ENCODE measurements at places on chromosomes 12 and 14.
A peak's percentile ranks its signal among the peaks of the same experiment; 100 is the strongest.

- no peak for DNase-seq
Observed at GRCh38 chr12:131635491-131636122, 75.3 kb upstream of the SFSWAP start.

DNA sequence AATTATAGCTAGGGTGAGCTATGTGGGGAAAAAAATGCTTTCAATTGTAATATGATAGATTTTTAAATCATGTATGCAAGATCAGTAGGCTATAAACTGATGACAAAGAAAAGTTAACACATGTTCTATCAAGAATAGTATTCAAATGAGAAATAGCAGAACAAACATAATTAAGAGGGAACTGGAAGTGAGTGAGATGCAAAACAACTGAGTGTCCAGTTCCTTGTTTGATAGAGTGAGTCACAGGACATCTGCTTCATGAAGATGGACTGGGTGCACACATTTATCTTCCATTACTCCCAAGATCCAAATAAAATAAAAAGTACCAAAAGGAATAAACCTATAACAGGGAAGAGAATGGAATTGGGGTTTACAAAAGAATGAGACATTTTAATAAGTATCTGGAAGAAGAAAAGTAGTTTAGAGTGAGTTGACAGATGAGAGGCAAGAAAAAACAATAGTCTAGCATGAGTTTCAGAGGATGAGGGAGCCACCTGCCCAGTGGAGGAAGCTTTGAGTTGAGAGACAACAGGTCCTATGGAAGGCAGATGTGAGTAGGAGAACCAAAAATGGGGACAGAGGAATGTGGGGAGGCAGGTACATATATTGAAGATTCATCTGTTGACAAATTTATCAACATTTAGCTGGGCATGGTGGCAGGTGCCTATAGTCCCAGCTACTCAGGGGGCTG, 178.1 kb upstream of the ARHGAP5 start:
- no peak for DNase-seq

DNA sequence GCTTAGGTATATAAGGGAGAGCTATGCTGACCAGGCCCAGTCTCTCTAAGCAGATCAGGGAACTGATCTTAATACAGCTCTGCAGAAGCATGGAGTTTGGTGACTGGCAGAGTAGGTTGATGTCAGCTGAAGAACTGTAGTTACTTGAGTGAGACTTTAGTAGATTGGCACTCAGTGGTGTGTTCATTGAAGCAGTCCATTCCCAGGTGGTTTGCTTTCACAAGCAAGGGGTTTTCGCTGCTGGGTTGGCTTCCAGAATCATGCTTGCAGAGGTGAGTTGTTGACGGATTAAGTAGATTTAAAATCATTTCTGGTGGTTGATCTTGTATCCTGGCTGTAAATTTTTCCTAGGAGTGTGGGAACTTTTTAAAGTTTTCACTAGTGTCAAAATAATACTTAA, 6.5 kb upstream of the DHRS7 start:
- DNase-seq, result no peak

DNA sequence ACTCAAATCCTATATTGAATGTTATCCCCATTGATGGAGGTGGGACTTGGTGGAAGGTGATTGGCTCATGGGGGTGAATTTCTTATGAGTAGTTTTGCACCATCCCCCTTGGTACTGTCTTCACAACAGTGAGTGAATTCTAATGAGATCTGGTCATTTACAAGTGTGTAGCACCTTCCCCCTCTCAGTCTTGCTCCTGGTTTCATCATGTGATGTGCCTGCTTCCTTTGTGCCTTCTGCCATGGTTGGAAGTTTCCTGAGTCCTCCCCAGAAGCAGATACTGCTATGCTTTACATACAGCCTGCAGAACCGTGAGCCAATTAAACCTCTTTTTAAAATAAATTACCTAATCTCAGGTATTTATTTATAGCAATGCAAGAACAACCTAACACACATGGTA, 302.4 kb upstream of the KITLG start:
- DNase-seq, result no peak

DNA sequence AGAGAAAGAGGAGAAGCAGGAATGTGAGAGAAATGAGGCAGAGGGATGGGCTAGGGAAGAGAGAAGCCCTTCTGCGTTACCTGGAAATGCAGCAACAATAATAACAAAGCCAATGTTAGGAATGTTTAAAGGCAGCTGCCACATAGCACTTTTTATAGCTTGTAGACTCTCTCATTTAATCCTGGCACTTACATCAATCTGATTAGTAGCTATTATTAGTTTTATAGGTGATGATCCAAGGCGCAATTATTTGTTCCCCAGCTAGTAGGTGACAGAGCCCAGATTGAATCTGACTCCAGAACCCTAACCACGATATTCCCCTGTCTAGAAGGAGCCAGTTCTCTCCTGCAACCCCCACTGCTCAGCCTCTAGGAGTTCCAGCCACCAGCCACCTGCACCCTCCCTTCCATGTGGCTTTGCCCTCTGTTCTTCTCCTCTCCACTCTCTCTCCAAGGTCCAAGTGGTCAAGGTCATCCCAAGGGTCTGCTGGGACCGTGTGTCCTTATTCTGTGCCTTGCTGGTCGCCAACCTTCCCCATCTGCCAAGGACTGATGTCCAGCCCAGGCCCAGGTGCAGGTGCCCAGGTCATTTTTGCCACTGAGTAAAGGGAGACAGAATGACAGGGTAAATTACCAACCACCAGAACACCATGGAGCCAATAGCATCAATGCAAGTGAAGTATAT, 29.4 kb upstream of the CIPC start:
- DNase-seq, result no peak

GRCh38 chr14:67526676-67527459, 6.2 kb upstream of the PLEKHH1 start:
- DNase-seq, result peak; percentile 34

GRCh38 chr12:104175726-104176247, 37.8 kb upstream of the NFYB start:
- no peak for DNase-seq

- peak; percentile 46 for DNase-seq
Observed at GRCh38 chr12:90253674-90254181, 545.1 kb upstream of the ATP2B1 start.

- DNase-seq, result no peak
Observed at GRCh38 chr12:116597886-116598285, 38.7 kb downstream of the MAP1LC3B2 start.

- no peak for DNase-seq
Observed at GRCh38 chr14:103428723-103429556, 43.7 kb downstream of the MARK3 start.

GRCh38 chr12:50200552-50201273, 33.5 kb upstream of the CERS5 start:
- DNase-seq, result no peak

DNA sequence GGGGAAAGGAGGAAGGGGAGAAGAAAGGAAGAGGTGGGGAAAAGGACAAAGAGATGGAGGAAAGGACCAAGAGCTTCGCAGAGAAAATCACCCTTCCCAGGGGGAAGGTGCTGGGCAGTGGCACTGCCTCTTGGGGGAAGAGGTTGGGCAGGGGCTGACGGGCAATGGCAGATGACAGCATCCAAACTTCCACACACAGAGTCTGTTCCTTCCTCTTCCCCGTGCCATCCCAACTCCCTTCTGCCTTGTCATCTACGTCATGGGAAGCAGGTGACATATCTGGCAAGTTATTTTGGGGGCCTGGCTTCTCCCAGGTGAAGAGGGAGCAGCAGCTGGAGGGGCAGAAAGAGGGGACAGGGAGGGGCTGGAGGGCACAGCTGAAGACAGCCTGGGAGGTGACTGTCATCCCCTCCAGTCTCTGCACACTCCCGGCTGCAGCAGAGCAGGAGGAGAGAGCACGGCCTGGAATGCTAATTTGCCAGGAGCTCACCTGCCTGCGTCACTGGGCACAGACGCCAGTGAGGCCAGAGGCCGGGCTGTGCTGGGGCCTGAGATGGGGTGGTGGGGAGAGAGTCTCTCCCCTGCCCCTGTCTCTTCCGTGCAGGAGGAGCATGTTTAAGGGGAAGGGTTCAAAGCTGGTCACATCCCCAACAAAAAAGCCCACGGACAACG, 43.9 kb upstream of the IQSEC3 start:
- no peak for DNase-seq

DNA sequence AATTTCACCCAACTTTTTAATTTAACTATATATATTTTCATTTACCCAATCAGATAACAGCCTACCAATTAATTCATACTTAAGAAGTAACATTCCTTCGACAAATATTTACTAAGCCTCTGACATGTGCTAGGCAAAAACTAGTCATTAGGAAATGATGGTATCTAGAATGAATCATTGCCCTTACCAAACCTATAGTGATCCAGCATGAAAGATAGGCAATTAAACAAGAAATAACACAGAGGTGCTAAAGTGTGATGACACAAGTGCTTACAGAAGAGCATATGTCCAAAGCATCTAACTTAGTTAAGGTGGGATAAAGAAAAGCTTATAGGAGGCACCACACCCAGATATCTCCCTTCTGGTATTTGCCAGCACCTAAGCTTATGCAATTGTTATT, 166.5 kb upstream of the RASSF8 start:
- DNase-seq, result no peak

GRCh38 chr12:123856681-123857080, 94.6 kb downstream of the DNAH10 start:
- DNase-seq, result no peak

DNA sequence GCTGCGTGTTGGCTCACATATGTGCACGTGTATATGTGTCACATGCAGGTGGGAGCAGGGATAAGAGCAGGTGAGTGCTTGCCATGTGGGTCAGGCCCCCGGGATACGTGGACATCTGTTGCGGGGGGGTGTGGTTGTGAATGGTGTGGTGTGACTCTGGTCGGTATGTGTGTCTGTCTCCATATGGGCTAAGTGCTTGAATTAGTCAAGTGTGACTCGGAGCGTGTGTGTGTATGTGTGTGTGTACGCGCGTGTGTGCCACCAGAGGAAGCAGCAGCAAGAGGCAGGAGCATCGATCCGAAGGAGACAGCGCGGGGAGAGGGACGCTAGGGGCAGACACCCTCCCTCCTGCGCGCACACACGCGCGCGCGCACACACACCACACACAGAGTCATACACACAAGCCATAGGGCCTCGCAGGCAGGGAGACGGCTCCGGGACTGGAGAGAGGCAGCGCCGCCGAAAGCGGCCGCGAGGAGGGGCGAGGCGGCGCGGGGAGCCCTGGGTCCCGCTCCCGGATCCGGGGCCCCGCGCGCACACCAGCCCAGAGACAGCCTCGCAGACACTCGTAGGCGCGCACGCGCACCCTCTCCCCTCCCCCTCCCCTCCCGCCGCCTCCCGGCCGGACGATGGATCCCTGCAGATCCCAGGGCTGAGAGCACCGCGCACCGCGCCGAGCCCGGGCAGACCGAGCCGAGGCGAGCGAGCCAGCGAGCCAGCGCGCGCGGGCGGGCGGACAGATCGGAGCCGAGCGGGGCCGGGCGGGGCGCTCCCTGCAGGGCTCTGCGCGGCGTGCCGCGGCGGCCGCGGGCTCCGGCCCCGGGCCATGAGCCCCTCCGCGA, at the start of gene ASIC1:
Gene ASIC1 (plus strand): TSS at position 597 of the 842 bp plus-strand sequence. CDS start 1,171 bp downstream, outside the sequence.
- peak; percentile 61 for DNase-seq

DNA sequence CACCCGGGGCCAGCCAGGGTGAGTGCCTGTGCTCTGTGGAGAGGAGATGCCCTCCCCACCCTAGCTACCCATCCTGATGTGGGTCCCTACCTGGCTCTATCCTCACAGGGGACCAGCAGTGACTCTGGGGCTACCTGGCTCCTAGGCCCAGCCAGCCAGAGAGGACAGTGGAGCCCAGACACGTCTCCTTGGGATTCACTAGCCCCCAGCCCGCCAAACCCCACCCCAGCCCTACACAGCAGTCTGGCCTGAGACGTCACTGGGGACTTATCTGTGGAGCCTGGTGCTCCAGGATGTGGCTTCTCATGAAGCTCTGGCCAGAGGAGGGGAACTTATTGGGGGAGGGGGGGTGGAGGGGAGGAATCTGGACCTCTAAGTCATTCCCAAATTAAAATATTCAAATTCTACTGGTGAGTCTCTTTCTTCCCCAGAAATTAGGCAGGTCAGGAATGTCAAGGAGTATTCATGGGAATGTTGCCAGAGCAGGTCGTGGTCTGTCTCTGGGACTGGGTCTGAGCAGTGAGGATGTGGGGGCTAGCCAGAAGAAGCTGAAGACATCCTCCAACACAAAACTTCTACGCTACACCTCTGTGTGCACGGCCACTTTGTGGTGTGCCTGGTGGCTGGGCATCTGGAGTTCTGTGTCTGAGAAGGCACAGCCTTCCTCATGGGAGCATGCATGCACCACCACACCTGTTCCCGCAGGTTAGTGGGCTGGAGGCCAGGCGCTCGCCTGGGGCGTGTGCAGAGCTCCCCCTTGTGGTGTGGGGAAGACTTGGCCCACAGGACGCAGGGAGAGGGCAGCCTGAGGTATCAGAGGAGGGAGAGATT, 2.7 kb downstream of the CMTM5 start:
- peak; percentile 68 for DNase-seq

GRCh38 chr14:65040666-65041433, 54.2 kb downstream of the FNTB start:
- no peak for DNase-seq

GRCh38 chr12:6052940-6053329, 71.5 kb downstream of the VWF start:
- no peak for DNase-seq

DNA sequence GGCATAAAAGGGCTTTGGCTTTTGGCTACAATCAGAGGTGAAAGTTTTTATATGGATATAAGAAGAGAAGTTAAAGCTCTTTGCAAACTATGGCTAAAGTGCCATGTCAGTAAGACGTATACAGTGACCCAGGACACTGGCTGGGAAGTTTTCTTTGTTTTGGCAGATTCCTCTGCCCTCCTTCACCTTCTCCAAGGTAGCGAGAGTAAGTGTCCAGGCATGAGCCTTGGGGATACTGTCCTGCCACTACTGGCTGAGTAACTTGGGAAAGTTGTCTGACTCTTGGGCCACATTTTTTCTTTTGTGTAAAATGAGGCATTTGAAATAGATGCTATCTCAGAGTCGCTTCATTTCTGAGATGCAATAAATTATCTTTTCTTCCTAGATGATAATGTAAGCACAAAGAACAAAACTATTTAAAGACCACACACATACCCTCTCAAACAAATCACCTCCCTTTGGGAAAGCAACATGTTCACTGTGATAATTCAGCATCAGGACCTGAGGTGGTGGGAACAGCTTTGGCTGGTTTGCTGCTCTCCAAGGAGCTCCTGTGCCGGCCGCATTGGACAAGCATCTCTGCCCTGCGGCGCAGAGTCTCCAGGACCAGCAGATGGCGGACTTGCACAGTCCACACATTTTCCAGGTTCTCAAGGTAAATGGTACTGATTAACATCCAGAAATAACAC, 106.3 kb downstream of the PTCSC3 start:
- DNase-seq, result peak; percentile 41

DNA sequence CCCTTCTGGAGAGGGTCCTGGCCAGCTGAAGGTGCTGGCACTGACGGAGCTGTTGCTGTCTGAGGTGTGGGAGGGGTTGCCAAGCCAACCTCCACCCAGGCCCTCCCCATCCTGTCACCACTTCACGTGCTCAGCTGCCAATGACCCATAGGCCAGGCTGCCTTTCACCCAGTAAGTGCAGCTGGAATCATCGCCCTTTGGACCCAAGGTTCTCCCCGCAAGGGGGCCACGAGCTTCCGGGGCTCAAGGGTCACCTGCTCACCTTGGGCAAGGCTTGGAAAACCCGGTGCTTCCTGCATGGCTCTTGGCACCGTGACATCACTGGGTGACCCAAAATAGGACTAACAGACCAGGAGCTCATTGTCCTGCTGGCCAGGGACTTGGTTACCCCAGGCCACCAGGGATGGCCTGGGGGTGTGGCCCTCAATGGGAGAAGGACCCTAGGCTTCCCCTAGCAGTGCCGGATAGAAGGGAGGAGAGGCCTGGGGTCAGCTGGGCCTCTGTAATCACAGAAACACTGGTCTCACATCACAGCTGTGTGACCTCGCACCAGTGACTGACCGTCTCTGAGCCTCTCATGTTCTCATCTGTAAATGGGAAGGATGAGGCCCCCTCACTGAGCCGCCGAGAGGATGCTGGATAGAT, 51.3 kb downstream of the CCDC85C start:
- DNase-seq, result no peak

All from activated naive CD8-positive, alpha-beta T cell treated with anti-CD3 and anti-CD28 coated beads, Interleukin-2, amount 50 U/mL, for 24 hours (primary cell).